Hepatocyte (in vitro differentiated cells): ENCODE measurements at places on chromosomes 1 and 21. TPM values are rescaled to one million over a fixed set of nuclear protein-coding genes. Genes with fewer than 3 reads are reported as not detected.

GRCh38 chr1:245246433-245246832 is 91.6 kb downstream of the KIF26B start:
- no peak for DNase-seq

DNA sequence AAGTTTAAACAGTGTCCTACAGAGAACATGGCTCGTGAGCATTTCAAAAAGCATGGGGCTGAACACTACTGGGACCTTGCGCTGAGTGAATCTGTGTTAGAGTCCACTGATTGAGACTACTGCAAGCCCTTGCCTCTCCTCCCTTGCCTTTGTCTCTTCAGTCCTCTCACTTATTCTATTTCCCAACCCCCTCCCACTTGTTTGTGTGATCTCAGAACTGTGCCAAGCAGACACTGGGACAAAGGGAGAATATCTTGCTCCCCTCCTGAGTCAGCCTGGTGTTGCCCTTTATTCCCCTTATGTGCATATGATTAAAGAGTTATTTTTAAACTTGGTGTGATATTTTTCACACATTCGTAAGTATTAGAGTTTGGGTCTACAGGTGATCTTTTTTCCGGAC is 11.1 kb upstream of the RPRD2 start:
- DNase-seq = no peak

- DNase-seq = peak; percentile 31
Measured at GRCh38 chr21:35294231-35294898, 245.3 kb upstream of the RUNX1 start.

GRCh38 chr21:34372321-34372720 is 3.0 kb upstream of the SMIM11 start:
- no peak for DNase-seq

DNA sequence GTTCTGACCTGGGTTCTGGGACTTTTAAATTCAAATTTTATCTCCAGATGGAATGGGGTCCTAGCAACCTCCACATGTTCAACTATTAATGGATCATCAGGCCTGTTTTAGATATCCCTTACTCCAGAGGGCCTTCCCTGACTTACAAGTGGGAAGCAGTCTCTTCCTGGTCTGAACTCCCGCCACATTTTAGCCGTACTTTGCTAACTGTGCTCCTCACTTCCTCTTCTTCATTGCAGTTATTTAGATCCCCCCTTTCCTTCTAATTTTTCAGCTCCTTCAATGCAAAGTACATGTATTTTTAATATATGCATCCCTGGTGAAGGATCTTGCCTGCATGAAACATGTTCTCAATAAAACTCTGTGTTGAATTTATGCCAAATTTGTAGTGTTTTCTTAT is 3.7 kb downstream of the CD1A start:
- no peak for DNase-seq

- DNase-seq = no peak
Measured at GRCh38 chr1:201626629-201627275, 87.8 kb downstream of the NAV1 start.

GRCh38 chr1:48294656-48295055 is 72.1 kb downstream of the SLC5A9 start:
- no peak for DNase-seq

GRCh38 chr1:222068937-222069336 is 327.0 kb upstream of the DUSP10 start:
- no peak for DNase-seq

DNA sequence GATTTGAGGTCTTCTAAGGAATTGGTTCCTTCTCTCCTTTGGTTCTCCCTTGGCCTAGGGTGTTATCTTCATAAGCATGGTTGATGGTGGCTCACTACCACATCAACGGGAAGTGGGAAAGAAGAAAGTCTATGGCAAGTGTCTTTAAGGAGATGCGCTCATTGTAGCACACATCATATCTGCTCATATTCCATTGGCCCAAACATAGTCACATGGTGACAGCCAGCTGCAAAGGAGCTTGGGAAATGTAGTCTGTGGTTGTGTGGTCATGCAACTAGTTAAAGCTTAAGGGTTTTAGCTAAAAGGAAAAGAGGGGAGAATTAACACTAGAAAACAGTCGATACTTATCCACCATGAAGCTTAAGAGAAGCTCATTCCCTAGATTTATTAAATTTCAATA is 11.4 kb upstream of the MRPS6 start:
- DNase-seq = no peak

- no peak for DNase-seq
Measured at GRCh38 chr1:22203335-22203734, 60.4 kb upstream of the WNT4 start.

- DNase-seq = no peak
Measured at GRCh38 chr1:184027826-184028695, 9.5 kb downstream of the COLGALT2 start.

GRCh38 chr1:41103766-41104165 is 82.2 kb upstream of the SLFNL1 start:
- DNase-seq = no peak

- DNase-seq = no peak
Measured at GRCh38 chr1:12244078-12244477, 14.2 kb downstream of the VPS13D start.

- DNase-seq = peak; percentile 85
Measured at GRCh38 chr1:68111519-68112436, 61.4 kb upstream of the DIRAS3 start.

DNA sequence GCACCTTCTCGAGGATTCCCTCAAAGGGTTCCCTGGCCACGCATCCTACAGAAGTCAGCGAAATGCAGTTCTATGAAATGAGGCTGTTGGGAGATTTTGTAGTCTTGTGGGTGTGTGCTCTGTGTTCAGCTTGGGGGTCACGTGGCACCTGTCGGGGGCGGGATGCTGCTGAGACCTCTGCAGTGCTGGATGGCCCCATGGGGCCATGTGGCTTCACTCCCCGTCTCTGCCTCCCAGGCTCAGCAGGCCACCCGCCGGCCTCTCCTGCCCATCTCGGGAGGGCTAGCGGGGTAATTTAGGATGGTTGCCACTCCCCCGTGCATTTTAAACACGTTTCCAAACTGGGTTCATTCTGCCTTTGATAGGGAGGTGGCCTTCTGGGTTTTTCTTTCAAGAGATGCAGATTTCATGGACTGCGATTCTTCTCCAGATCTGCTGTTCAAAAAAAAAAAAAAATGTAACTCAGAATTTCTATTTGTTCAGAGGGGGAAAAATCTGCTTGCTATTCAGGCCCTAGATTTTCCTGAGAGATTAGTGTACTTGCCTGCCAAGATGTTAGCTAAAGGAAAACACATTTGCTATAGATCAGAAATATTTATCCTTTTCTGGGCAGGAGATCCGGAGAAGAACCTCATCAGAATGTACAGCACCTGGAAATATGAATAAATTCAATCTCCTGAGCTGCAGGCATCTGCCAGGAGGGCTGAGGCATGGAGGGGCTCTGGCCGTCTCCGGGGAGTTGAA is 277.2 kb upstream of the VAMP3 start:
- DNase-seq = no peak

- DNase-seq = no peak
Measured at GRCh38 chr1:225874431-225874830, 7.7 kb downstream of the TMEM63A start.

DNA sequence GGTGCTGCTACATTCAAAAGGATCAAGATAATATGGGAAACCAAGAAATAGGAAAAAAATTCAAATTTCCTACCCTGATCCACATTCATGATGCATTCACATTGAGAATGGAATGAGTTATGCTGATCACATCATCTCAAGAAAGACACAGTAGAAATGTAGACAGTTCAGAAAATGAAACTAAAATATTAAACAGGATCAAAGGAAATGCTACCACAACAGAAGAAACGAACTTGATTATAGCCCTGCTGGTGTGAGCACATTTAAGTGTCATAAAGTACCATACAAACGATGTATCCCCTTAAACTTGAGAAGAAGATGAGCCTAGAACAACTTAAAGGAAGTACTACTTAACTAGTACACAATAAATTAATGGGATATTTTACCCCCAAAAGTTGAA is 21.3 kb downstream of the SYDE2 start:
- no peak for DNase-seq

- DNase-seq = peak; percentile 42
Measured at GRCh38 chr1:99737016-99737415, 29.4 kb downstream of the FRRS1 start.

DNA sequence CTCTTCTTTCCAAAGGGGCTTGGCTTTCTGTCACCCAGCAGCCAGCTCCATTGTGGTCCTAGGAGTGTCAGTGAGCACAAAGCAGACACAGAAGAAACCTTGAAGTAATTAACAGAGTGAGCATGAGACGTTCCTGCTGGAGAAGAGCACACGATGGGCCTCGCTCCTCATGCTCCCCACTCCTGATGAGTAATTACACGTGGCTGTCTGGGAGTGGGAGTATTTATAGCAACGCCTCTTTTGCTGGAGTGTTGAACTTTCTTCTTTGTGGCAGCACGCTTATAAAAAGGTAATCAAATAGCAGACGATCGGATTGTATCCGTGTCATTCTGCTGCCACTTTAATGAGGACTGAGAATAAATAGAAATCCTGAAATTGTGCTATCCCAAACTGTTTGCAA is 185.8 kb downstream of the CAMTA1 start:
- no peak for DNase-seq

- DNase-seq = no peak
Measured at GRCh38 chr21:15014221-15014620, 50.6 kb downstream of the NRIP1 start.

GRCh38 chr1:3677484-3677883 is 25.2 kb downstream of the TP73 start:
- no peak for DNase-seq

DNA sequence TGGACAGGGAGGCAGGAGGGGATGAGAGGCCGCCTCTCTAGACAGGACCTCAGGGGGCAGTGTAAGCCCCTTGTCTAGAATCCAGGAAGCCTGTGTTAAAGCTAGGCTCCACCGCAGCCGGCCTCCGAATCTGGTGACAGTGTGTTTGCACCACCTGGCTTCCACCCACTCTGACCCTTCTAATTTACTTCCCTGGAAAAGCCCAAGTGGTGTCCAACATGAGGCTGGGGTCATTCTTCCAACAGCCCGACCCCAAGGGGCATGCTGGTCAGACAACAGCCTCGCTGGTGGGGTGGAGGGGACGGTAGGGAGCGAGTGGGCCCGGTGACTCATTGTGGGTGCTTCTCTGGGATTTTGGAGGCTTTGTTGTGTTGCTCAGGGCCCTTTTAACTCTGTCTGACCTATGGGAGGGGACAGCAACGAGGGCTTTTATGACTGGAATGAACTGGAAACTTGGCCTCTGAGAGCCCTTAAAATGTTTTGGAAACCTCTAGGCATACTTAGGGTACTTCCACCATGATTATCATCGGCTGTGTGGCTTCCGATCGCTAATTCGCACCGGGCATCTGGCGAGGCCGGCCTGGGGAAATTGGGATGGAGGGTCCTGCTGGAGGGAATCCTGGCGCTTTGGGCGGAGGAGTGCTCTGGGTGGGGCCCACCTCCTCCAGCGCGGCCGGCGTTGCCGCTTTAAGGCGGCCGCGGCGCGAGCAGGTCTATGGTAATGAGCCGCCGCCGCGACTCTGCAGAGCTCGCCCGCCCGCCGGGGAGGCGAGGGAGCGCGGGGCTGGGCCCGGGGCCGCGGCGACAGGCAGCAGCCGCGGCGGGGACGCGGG is at the start of gene CELSR2:
Gene CELSR2, plus strand, starts transcription at position 743 of the 833 bp plus-strand sequence. CDS start 541 bp downstream, outside the sequence.
- DNase-seq = peak; percentile 86

DNA sequence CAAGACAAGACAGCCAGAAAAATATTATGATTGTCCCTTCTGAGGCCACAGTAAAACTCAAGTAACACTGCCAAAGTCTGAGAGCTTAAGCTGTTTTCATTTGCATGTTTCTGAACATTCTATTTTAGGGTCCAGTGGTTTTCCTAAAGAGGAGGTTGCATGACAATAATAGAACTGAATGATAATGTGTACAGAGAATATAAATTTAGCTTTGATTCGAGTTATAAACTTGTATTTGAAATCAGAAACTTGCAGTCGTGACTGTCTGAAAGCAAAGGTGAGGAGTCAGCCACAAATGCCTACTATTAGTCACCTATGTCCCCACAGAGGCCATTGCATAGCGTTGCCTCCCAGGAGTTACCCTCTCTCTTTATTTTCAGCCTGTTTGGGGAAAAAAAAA is 363.1 kb upstream of the ADGRL2 start:
- DNase-seq = no peak

DNA sequence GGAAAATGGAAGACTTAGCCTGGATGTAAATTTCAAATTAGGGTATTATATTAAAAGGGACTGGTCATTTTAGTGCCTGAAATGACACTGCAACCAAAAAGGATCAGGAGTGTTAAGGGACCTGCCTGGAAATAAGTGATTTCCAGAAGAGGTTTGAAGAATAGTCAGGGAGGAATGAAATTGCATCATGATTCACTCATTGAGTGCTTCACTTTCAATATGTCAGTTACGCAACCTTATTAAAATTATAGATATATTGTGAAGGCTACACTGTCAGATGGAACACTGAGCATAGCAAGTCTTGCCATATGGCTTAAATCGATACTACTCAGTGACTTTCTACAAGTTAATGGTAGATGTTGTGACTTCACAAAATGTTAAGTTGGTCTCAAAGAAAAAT is 275.2 kb upstream of the DPYD start:
- no peak for DNase-seq

GRCh38 chr1:237507005-237507404 is 383.7 kb downstream of the ZP4 start:
- DNase-seq = no peak

- DNase-seq = peak; percentile 54
Measured at GRCh38 chr1:94727846-94728715, 92.1 kb upstream of the SLC44A3 start.

DNA sequence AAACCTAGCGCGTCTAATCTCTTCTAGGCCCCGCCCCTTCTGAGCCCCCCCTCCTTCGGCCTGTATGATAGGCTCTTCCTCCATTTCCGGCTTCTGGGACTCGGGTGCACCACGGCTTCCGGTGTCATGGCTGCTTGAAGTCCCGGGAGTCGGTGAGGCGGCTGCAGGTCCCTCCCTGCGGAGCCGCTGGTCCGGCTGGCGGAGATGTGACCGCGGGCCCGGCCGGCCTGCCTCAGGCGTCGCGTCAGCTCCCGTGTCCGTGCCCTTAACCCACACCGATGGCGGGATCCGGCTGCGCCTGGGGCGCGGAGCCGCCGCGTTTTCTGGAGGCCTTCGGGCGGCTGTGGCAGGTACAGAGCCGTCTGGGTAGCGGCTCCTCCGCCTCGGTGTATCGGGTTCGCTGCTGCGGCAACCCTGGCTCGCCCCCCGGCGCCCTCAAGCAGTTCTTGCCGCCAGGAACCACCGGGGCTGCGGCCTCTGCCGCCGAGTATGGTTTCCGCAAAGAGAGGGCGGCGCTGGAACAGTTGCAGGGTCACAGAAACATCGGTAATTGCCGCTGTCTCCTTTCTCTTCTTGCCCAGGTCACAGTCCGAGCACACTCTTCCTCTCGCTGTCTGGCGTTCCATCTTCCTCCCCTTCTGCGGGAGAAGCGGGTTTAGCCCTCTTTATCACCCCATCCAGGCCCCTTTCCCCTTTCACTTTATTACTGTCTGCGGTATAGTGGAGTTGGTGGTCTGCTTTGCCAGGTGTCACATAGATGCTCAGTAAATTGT is at the start of gene UHMK1:
Gene UHMK1, plus strand, starts transcription at position 96 of the 773 bp plus-strand sequence. Its CDS starts 183 bp downstream, at position 279.
- DNase-seq = peak; percentile 96

HMGCS2 gene
- total RNA-seq = 188 and 207 TPM in 2 replicates

RPTN gene
- total RNA-seq = not detected in 2 replicates

AUNIP gene
- total RNA-seq = 1.3 and 2.4 TPM in 2 replicates

LCE5A gene
- not detected in 2 replicates for total RNA-seq

NUF2 gene
- total RNA-seq = 4.4 and 7.0 TPM in 2 replicates

CFAP57 gene
- total RNA-seq = 0.10 and 2.2 TPM in 2 replicates

FMO1 gene
- 71.2 and 79.6 TPM in 2 replicates for total RNA-seq

PAQR6 gene
- 3.3 and 4.5 TPM in 2 replicates for total RNA-seq

RXRG gene
- 0.07 TPM in 1 of 2 replicates, not detected in the other for total RNA-seq
